ENCODE measurements at places on chromosomes 3 and 15.

DNA sequence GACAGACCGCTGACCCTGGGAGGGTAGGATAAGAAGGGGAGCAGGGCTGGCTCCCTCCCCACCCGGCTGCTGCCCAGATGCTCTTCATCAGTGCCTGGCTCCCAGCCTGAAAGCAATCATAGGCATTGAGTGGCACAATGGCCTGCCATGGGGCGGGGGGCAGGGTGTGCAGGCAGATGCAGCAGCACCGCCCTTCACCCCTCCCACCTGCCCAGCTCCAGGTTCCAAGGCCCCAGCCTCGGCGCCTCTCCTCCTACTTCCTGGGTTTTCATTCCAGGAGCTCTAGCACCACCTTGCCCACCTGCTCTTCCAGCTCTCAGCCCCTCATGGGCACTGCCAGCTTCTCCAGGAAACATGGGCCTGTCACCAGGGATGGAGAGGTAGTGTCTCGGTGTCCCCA lies 101.7 kb downstream of the MEGF11 start:
- no peak for ATAC-seq

GRCh38 chr15:58947179-58947578 lies 13.7 kb upstream of the SLTM start:
- ATAC-seq = no peak

DNA sequence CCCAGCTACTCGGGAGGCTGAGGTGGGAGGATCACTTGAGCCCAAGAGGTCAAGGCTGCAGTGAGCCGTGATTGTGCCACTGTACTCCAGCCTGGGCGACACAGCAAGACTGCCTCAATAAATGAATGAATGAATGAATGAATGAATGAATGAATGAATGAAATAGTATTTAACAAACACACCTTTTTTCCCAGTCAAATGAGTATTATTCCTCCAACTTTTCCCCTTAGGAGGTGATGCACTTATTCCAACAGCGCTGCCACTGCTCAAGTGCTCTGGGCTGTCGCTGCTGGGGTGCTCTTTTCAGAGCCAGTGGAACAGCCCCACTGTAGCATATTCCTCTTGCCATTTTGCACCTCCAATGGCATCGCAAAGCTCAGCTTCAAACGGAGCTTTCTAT lies 66.8 kb upstream of the RAD18 start:
- no peak for ATAC-seq

GRCh38 chr3:180548050-180548449 lies 53.9 kb upstream of the TTC14 start:
- ATAC-seq = peak; percentile 63

GRCh38 chr3:149727656-149728055 lies 24.6 kb downstream of the COMMD2 start:
- no peak for ATAC-seq

DNA sequence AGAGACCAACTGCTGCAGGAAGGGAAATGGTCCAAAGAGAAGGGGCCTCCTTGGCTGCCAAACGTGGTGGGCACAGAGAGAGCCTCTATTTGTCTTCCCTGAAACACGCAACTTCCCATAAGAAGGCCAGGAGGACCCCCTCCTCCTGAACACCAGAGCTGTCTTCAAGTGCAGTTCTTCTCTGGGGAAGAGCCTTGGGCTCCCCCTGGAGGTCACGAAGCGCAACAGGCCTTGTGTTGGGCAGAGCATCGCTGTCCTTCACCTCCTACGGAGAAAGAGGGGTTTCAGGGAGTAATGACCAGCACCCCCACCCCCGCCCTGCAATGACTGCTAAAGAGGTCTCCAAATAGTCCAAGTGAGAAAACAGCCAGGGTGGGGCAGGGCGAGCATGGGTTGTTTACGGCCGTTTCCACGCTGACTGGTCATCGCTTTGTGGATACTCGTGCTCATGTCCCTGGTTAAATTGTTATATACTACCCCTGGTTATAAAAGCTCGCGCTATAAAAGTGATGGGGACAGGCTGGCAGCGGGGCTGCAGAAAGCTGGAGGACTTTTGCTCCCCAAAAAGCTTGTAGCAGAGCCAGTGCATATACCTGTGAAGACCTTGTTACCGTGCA lies 397.5 kb upstream of the ATP10A start:
- ATAC-seq = no peak

GRCh38 chr3:140164922-140165590 lies 230.1 kb downstream of the CLSTN2 start:
- ATAC-seq = no peak

DNA sequence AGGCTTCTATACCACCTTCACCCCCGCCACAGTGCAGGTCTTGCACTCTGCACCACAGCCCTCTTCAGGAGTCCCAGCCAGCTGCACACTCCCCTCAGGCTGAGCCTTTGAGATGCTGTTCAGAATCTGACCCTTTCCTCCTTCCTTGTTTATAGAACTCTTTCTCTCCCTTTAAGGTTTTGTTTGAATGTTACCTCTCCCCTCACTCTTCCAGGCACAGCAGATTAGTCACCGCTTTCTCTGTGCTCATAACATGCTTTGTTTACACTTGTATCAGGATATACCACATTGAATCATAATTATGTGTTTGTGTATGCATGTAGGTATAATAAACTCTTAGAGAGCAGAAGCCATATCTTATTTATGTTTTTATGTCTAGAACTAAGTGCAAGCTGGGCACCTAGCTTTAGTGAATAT lies 168.4 kb upstream of the BCL6 start:
- peak; percentile 40 for ATAC-seq

DNA sequence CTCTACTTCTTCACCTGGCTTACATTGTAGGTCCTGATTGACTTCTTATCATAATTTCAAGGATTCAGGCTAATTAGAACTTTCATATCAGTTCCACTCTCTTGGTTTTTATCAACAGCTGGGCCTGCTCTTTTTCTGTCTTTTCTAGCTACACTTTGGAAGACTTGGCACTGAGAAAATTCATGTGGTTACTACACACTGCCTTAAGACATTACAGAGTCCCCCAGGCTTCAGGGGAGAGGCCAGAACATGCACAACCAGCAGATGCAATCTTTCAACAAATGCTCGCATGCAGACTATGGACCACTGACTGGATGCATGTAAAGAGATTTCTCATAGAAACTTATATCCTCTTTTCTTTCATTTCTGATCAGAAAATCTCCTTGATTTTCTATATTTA lies 423.5 kb downstream of the TUSC7 start:
- ATAC-seq = no peak

GRCh38 chr3:143234526-143234925 lies 115.0 kb downstream of the CHST2 start:
- ATAC-seq = no peak
